ENCODE measurements at places on chromosomes 5 and 9. TPM values are rescaled to one million over a fixed set of nuclear protein-coding genes. Genes with fewer than 3 reads are reported as not detected.

Gene ATP10B
- not detected for total RNA-seq

Gene ZNF354C
- total RNA-seq = 3.5 TPM

GRCh38 chr9:37575921-37576721 is at the start of gene FBXO10:
TSS of gene FBXO10 (minus strand) at chr9:37576380. CDS start at chr9:37541768, 34,612 bp downstream.
- peak; percentile 55 for DNase-seq

DNA sequence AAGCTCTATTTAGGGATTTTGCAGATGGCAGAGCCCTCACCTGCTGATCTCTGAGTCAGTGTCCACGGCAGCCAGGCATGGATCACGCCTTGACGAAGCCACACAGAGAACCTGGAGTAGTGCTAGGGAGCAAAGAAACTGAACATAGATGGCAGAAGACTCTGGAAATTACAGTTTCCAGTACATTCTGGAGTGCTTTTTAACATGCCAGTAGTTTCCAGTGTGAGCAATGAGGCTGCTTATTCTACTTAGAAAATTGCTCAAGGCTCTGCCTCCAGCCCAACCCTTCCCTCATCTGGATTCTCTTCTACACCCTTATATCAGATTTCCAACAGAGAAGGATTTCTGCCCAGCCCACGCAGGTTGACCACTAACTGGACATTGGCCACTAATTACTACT is 203.3 kb downstream of the ADAMTS12 start:
- DNase-seq = no peak

GRCh38 chr5:58281189-58281588 is 178.7 kb downstream of the PLK2 start:
- DNase-seq = no peak

GRCh38 chr5:72005671-72006070 is 101.6 kb upstream of the MAP1B start:
- no peak for DNase-seq
